ENCODE measurements at places on chromosomes 13 and 19. TPM values are rescaled to one million over a fixed set of nuclear protein-coding genes. Genes with fewer than 3 reads are reported as not detected.
A peak's percentile ranks its signal among the peaks of the same experiment; 100 is the strongest.

DNA sequence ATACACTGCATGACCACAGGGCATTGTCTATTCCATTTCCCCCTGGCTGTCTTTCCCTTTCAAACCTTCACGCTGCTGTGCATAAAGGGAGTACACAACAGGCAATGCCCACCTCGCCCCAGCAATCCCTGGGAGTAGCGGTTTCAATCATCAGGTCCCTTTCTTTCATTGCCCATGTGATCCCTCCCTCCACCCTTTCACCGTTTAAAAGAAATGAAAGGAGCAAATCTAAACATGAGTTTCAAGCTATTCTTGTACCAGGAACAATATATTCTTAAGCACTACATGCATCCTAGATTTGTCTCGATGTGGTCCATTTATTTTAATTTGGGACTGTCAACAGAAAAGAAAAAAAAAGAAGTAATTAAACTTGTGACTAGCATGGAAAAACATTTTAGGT, 123.4 kb upstream of the ARGLU1 start:
- DNase-seq: no peak

DNA sequence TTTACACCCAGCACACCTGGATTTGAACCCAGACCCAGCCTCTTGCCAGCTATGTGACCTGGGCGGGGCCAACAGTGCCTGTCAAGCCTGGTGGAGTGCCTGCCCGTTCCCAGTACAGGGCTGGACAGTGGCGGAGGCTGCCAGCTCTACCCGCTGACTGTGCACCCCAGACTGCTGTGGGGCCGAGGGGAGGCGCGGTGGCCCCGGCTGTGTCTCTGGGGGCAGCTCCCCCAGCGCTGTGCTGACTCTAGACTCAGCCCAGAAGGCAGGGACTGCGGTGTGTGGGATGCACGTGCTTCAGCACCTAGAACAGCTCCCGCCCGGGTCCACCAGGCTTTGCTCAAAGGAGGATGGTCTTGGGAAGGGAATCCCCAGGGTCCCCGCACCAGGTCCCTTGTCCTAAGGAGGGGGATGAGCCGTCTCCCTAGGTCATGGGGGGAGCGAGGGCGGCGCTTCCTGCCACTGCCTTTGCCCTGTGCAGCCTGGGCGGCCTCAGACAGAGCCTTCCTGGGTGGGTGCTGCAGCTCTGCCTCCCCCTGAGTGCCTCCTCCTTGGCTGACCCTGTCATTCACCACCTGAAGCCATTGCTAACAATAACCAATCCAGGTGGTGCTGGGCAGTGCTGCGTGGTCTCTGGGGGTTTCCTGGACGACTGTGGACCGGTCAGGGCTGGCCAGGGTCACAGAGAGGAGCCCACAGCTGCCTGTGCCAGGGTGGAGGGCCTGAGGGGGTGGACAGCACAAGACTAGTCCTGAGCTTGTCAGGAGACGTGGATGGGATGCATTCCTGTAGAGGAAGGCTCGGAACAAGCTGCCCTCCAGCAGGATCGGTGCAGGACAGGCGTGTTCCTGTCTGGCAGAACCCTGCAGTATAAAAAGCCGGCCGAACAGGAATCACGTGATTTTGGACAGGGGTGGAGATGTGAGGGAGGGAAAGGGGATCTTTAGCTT, 18.6 kb downstream of the TMEM255B start:
- DNase-seq: no peak

GRCh38 chr19:16944626-16945363, 56.0 kb downstream of the F2RL3 start:
- DNase-seq: no peak

The FCGBP gene
- 12.7 TPM for polyA plus RNA-seq

The CYP4F8 gene
- polyA plus RNA-seq: not detected

DNA sequence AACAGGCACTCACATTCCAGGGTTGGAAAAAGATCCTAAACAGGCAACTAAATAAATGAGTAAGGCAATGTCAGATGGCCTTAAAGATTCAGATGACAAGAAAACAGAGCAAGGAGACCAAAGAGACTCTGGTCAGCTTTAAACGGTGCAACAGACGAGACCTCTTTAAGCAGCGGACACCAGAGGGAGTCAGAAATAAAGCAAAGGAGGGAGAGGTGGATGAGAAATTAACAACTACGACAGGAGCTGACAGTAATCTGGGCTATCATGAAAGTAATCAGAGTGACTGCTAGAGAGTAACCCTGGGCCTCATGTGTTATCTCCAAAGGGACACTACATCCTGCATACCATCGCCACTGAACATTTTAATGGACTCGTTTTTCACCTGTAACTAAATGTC, 1.1 kb downstream of the ZNF550 start:
- no peak for DNase-seq

The TFPT gene
- polyA plus RNA-seq: 20.4 TPM

- no peak for DNase-seq
Observed at GRCh38 chr13:35917252-35917941, 213.8 kb downstream of the DCLK1 start.

DNA sequence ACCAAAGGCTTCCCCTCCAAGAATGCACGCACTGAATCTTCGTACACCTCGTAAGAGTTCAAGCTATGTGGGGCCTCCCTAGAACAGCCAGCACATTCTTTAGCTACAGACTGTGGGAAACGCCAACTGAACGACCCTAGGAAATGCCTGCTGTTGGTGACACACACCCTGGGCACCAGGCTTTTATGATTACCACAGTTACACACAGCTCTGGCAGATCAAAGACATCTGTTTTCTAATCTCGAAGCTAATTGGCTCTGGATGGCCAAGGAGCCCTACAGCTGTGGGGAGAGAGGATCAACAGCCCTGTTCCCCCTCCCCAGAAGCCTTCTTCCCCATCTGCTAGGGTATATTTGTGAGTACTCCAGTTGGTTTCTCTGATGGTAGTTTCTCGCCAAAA, 123.0 kb downstream of the COL4A1 start:
- DNase-seq: no peak

DNA sequence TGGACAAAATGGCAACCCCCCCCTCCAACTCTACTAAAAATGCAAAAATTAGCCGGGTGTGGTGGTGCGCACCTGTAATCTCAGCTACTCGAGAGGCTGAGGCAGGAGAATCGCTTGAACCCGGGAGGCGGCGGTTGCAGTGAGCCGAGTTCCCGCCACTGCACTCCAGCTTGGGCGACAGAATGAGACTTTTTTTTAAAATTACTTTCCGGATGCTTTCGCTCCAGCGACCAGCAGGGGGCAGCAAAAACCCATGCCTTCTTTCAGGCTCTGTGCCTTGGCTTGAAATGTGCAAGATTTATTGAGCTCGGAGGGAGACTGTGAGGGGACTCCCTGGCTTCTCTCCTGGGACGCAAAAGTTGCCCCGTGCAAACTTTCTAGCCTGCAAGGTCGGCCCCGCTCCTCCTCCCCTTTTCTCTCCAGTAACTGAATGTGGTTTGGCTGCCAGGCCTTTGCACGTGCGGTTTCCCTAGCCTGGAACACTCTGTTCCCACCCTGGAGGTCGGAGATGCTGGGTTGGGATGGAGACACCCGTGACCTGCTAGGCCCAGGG, 61.4 kb upstream of the NFIC start:
- peak; percentile 50 for DNase-seq

GRCh38 chr19:15266683-15267082, 34.4 kb upstream of the EPHX3 start:
- no peak for DNase-seq

DNA sequence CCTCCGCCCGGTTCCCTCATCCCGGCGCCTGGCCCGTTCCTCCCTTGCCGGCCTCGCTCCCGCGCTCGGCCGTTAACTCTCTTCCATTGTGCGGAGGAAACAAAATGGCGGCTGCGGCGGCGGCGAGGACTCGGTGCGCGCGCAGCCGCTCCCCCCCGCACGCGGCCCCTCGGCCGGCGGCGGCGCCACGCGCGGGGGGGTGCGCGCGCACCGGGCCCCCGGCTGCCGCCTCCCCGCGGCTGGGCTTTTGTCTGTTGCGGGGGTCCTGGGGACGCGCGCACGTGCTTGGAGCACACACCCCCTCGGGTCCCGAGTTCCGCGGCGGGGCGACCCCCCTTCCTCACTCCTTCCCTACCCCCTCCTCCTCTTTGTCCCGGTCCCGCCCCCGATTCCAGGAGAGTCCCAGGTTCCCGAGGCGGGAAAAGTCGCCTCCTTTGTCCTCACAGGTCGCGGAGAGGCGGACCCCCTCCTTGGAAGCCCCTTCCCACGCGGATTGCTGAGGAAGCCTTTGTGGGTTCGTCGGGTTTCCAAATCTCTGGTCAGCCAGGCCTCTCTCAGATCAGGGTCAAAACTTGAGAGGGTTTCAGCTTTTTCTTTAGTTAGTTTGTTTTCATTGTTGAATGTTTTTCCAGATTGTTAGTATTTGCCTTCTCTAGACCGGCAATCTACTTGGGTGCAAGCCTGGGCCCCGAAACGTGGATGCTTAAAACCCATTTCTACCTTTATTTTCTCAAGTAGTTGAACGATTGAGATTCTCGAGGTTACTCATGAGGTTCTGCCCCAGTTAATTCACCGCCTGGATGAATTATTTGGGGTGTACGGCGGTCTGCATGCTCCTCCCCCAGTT, 687 bp downstream of the ILF3 start:
- DNase-seq: no peak

DNA sequence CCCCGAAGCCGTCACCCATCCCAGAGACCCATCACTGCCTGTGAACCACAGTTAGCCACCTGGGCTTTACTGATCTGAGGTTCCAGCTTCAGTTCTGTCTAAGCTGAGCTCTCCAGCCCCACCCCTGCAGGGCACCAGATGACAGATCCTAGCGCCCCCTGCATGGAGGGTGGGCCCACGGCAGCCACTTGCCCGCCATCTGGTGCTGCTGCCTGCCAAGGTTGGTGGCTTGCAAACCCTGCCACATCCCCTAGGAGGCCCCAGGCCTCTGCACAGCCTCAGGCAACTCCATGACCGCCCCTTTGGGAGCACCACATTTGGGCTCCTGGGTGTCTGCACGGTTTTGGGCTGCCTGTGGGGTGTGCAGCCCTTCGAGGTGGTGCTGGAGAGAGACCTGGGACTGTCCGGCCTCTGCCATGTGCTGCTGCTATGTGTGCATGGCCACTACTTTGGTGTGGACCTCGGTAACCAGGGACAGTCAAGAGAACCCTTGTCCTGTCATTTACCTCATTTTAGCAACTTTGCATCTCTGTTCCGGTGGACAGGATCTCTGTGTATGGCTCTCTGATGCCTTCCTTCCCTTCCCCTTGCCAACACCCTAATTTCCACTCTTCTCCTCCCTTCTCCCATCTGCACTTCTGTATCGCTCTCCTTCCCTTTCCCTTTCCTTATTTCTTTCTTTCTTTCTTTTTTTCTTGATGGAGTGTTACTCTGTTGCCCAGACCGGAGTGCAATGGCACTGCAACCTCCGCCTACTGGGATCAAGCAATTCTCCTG, 17.4 kb upstream of the SDHAF1 start:
- DNase-seq: no peak

- no peak for DNase-seq
Observed at GRCh38 chr13:23833733-23834611, 55.2 kb downstream of the MIPEP start.

The C2CD4C gene
- 3.1 TPM for polyA plus RNA-seq

DNA sequence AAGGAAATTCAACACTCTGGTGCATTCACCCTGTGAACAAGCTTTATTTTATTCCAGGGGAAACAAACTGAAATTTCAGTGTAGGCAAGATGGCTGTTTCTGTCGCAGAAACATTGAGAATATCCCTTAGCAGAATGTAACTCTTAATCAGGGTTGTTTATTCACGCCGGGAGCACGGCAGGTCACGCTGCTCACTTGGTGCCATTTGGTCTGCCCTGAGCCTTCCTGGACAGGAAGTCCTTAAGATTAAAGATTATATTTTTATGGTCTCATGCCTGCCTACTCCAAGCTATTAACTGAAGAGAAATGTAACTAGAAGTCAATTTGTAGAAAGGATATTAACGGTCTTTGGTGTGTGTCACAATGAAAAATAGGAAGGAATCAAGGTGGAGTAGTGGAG, 185.3 kb upstream of the ARGLU1 start:
- DNase-seq: no peak

The TEX26 gene
- 2.8 TPM for polyA plus RNA-seq

The CAMSAP3 gene
- polyA plus RNA-seq: 30.3 TPM

The IGSF23 gene
- 1.3 TPM for polyA plus RNA-seq

The CDX2 gene
- polyA plus RNA-seq: not detected

DNA sequence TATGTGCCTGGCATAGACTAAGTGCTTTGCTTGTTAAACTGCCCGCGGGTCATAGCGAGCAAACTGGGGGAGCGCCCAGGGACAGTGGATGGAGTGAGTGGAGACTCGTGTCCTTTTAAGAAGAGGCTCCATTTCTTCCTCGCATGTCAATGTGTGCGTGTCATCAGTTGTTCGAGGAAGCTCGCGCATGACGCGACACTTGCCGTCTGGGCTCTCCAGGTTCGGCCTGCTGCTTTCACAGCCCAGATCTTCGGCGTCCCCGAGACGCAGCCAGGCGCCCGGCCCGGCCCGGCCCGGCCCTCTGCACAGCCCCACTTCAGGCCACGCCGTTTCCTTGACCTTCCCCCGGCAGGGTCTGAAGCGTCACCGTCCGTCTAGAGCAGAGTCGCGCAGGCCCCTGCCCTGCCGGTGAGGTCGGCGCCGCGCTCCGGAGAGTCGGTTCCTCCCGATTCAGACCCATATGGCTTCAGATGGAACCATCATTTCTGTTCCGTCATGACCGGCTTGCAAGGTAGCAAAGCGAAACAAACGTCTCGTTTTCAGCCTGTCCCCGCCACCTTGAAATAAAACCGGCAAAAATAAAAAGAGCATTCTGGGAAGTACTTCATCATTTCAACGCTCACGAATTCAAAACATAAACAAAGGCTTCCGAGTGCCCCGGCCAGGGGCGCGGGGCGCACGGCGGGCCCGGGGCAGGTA, 599 bp upstream of the ARHGEF7 start:
- DNase-seq: peak; percentile 38

The GJA3 gene
- 11.4 TPM for polyA plus RNA-seq

The TRAPPC6A gene
- polyA plus RNA-seq: 51.4 TPM

All from left renal cortex interstitium (tissue), 4 donors.